ENCODE measurements at places on chromosomes 2 and 18.
A peak's percentile ranks its signal among the peaks of the same experiment; 100 is the strongest.

DNA sequence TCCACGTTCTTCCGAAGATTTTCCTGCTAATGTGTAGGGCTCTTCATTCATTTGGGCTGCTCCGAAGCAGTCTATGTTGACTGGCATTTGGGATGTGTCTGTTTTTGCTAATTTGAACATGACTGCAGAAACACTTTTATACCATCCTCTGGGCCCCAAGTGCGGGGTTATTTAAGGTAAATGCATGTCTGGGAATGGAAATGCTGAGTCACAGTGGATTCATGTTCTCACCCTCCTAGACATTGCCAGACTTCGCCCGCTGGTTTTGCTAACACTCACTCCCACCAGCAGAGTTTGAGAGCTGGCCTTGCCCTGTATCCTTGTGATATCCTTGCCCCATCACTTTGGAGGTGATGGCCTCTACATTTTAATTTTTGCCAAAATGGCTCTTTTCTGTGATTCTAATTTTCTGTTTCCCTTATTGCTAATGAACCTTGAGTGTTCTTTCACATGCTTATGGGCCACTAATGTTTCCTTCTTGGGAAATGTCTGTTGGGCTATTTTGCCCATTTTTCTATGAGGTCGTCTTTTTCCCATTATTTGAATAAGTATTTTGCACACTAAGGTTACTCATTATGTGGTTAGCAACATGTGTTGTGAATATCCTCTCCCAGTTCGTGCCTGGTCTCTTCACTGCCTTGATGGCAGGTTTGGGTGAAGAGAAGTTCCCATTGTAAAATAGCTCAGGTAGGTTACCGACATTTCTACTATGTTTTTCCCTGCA, 204.1 kb downstream of the GLI2 start:
- DNase-seq, result no peak

GRCh38 chr2:88666576-88666975, 24.9 kb upstream of the RPIA start:
- no peak for DNase-seq

GRCh38 chr18:45430041-45430440, 185.2 kb upstream of the SLC14A2 start:
- no peak for DNase-seq

GRCh38 chr18:75221897-75222296, 11.3 kb downstream of the TSHZ1 start:
- no peak for DNase-seq

DNA sequence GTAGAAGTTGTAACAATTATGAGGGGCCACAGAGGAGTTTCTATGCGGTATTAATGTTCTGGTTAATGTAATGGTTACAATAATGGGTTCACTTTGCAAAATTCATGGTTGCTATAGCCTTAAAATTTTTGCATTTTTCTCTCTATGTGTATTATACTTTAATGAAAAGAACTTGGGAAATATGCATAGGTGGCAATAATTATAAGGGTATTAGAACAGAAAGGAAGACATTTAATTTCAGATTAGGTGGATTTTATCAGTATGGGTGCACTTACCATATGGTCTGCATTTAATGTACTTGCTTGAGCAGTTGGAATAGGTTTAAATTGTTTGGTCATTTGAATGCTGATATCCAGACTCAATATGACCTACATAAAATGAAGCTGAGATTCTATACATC, 161.6 kb upstream of the TACR1 start:
- DNase-seq, result no peak

DNA sequence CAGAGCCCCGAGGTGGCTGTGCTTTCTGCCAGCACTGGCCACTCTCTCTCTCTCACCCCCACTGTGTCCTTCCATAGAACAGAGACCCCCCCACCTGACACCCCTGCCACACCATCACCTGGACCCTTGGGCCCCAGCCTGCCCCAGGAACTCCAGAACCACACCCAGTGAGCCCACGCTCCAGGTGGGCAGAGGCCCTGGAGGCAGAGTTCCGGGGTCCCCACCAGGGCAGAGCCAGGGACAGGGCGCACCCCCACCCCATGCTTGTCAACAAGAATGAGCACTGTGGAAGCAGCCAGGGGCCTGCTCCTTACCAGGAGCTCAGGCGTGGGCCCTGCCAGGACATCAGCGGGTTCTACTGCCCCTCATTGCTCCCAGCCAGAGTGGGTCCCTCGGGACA, 14.6 kb downstream of the PASK start:
- DNase-seq, result no peak

GRCh38 chr2:63053889-63054602, 3.4 kb downstream of the OTX1 start:
- DNase-seq, result peak; percentile 37

- DNase-seq, result no peak
Observed at GRCh38 chr2:181234487-181234891, 222.7 kb upstream of the ITGA4 start.

Measured in activated B cell treated with CpG ODN at 0.5 μM for 24 hours (primary cell).